ENCODE measurements at places on chromosomes 1 and 21. TPM values are rescaled to one million over a fixed set of nuclear protein-coding genes. Genes with fewer than 3 reads are reported as not detected.

RIPPLY3 gene
- polyA plus RNA-seq = not detected

RGL1 gene
- polyA plus RNA-seq = 5.3 TPM

LRRC3 gene
- polyA plus RNA-seq = not detected

PRELP gene
- 0.27 TPM for polyA plus RNA-seq

PCP4 gene
- polyA plus RNA-seq = 32,123 TPM

SPATA21 gene
- polyA plus RNA-seq = not detected

CELA3B gene
- not detected for polyA plus RNA-seq

SMG7 gene
- 20.2 TPM for polyA plus RNA-seq

OVAAL gene
- not detected for polyA plus RNA-seq

LMX1A gene
- not detected for polyA plus RNA-seq

CTXND2 gene
- polyA plus RNA-seq = not detected

KRTAP12-1 gene
- not detected for polyA plus RNA-seq

CYP4A22 gene
- polyA plus RNA-seq = not detected

UBE2U gene
- polyA plus RNA-seq = not detected

FCN3 gene
- polyA plus RNA-seq = not detected

PRKAB2 gene
- polyA plus RNA-seq = 40.6 TPM

AK5 gene
- polyA plus RNA-seq = 62.7 TPM

HUNK gene
- 22.5 TPM for polyA plus RNA-seq

CA6 gene
- not detected for polyA plus RNA-seq

UBL4B gene
- not detected for polyA plus RNA-seq

GBP6 gene
- not detected for polyA plus RNA-seq

LRRC71 gene
- not detected for polyA plus RNA-seq

FUCA1 gene
- polyA plus RNA-seq = 23.5 TPM

DCDC2B gene
- not detected for polyA plus RNA-seq

INSRR gene
- polyA plus RNA-seq = not detected

MAP10 gene
- polyA plus RNA-seq = 1.5 TPM

OR2M3 gene
- not detected for polyA plus RNA-seq

FAM3B gene
- not detected for polyA plus RNA-seq

THBS3 gene
- polyA plus RNA-seq = 0.56 TPM

PTPRU gene
- polyA plus RNA-seq = not detected
